ENCODE measurements at places on chromosomes 7 and 10. TPM values are rescaled to one million over a fixed set of nuclear protein-coding genes. Genes with fewer than 3 reads are reported as not detected.

FAM180A gene
- total RNA-seq, result not detected

DNA sequence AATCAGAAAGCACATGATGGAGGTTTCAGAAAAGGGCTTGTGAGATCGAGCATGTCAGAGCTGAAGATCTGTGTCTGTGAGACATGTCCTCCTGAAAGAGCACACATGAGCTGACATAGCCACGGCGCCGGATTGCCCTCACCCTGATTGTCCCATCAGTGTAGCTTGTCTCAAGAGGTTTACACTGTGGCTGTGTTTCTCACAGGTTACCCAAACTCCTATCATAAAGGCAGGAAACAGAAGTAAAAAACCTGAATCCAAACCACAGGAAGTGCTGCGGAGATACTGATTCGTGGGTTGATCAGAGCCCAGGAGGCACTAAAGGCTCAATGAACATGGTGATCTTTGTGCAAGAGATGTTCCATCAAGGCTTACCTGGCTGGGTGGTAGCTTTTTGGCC lies 3.9 kb upstream of the ATP6V0E2 start:
- peak; percentile 4 for DNase-seq
- H3K27ac ChIP-seq, result no peak overlapping the region
- no peak overlapping the region for H3K4me3 ChIP-seq
- no peaks in the 10 kb centered on the region for H3K4me1 ChIP-seq
- H3K27me3 ChIP-seq, result no peaks in the 10 kb centered on the region

DNA sequence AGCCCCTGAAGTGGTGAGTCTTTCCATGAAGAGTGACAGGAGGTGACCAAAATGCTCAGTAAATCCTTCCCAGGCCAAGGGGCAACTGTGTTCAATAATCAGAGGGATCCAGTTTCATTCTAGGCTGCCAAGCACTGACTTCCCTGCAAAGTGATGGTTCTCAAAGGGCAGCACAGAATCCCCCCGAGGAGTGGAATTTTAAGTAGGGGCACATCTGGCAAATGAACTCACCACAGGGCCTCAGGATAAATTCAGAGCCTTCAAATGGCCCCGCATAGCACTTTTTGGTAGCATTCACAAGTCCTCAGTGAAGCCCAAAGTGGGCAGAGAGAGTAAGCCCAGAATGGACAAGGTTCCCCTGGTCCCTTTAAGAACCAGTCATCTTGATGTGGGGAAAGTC lies 602.5 kb downstream of the GRID1 start:
- no peak overlapping the region for H3K27ac ChIP-seq
- peaks cover 5% of the 10 kb centered on the region for H3K4me1 ChIP-seq
- H3K36me3 ChIP-seq, result peaks cover 14% of the 10 kb centered on the region
- no peaks in the 10 kb centered on the region for H3K27me3 ChIP-seq

GRCh38 chr10:13961097-13961496 lies 369.6 kb downstream of the FRMD4A start:
- DNase-seq, result no peak
- H3K4me3 ChIP-seq, result no peak overlapping the region
- H3K27me3 ChIP-seq, result no peaks in the 10 kb centered on the region
- H3K36me3 ChIP-seq, result no peaks in the 10 kb centered on the region
- H3K27ac ChIP-seq, result no peak overlapping the region

DNA sequence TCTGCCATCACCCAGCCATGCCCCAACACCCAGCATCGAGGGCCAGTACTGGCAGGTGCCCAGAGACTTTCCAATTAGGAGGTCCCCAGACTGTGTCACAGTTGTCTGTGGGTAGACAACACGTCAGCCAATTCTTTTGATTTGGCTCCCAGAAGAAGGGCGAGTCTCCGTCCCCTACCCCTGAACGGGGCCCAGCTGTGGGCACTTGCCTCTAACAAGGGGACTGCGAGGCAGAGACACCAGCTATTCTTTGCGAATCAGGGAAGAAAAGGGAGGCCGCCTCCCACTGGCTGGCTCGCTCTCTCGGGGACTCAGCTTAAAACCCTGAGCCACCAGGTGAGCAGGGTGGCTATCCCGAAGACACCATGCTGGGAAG lies 167.3 kb downstream of the USP6NL start:
- peak; percentile 33 for DNase-seq
- H3K27me3 ChIP-seq, result no peaks in the 10 kb centered on the region
- no peak overlapping the region for H3K4me3 ChIP-seq
- H3K4me1 ChIP-seq, result peaks cover 5% of the 10 kb centered on the region

RBM48 gene
- total RNA-seq, result 12.5 TPM

DNA sequence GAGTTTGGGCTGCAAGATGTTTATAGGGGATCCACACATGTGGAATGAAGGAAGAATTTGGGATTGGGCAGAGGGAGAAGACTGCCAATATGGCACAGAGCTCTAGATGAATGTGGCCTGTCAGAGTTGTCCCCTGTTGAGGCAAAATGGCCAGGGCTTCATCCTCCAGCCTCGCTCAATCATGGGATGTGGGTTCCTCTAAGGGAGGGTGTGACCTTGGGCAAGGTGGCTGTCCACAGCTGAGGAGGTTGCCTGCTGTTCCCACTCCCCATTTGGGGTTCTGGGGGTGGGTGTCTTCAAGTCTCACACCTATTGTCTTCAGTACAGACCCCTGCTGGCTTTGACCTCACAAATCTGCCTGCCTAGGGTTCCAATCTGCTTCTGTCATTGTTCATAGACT lies 121.6 kb upstream of the FAM204A start:
- H3K36me3 ChIP-seq, result no peaks in the 10 kb centered on the region
- no peaks in the 10 kb centered on the region for H3K27me3 ChIP-seq
- no peaks in the 10 kb centered on the region for H3K4me1 ChIP-seq
- H3K4me3 ChIP-seq, result no peak overlapping the region

CTNNA3 gene
- total RNA-seq, result 2.3 TPM

SFTPD gene
- total RNA-seq, result 0.24 TPM

DNA sequence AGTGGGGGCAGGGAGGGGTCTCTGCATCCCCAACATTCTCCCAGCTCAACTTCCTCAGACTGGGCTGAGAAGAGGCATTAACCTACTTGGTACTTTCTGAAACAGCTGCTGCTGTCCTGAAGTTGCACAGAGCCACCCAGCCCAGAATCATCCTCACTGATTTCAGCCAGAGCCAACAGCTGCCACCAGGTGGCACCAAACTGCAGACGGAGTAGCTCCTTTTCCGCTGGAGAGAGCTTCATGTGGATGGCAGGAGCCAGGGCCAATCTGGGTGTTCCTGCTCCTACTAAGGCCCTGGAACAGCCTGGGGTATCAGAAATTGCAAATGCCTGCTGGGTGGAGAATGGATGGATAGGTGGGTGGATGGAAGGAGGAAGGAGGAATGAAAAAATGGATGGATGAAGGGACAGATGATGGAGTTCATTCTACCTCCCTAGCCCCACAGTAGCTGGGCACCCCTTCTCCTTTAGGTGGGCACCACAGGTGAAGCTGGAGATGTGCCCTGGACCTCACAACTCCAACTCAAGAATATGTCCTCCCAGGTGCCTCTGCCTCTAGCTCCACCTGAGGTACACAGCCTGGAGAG lies 11.8 kb upstream of the DRGX start:
- H3K27ac ChIP-seq, result no peak overlapping the region
- H3K4me3 ChIP-seq, result no peak overlapping the region
- peaks cover 3% of the 10 kb centered on the region for H3K27me3 ChIP-seq
- peak; percentile 81 for DNase-seq
- no peaks in the 10 kb centered on the region for H3K36me3 ChIP-seq

- no peak overlapping the region for H3K27ac ChIP-seq
- H3K36me3 ChIP-seq, result peaks cover 16% of the 10 kb centered on the region
- no peaks in the 10 kb centered on the region for H3K4me1 ChIP-seq
- no peak for DNase-seq
- H3K27me3 ChIP-seq, result no peaks in the 10 kb centered on the region
- peak overlapping the region; percentile 87 for H3K4me3 ChIP-seq
Measured at GRCh38 chr7:120949393-120949911, 1.1 kb upstream of the ING3 start.

DNA sequence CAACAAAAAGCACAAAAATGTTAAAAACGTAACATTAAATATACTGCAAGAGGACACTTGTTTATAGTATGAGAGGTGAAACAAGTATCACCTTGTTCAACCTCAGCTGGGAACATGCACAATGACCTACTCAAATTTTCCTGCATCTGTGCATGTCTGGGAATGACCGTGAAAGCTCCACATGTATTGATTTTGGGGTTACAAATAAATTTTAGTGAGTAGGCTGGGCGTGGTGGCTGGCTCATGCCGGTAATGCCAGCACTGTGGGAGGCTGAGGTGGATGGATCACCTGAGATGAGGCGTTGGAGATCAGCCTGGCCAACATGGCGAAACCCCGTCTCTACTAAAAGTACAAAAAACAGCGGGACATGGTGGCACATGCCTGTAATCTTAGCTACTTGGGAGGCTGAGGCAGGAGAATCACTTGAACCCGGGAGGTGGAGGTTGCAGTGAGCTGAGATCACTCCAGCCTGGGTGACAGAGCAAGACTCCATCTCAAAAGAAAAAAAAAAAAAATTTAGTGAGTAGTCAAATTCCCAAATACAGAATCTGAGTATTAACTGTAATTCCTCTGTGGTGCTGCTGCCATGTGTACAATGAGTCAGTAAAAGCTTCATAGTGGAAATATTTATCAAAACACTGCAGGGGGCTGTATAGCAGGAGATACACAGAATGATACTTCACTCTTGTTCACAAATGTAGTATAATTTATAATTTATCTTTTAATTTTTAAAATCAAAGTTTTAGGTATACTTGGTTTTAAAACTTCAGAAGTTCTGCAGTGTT lies 41.1 kb downstream of the SUGCT start:
- H3K4me3 ChIP-seq, result no peak overlapping the region
- no peak overlapping the region for H3K27ac ChIP-seq
- H3K27me3 ChIP-seq, result no peaks in the 10 kb centered on the region
- no peaks in the 10 kb centered on the region for H3K36me3 ChIP-seq

- H3K27ac ChIP-seq, result no peak overlapping the region
- no peaks in the 10 kb centered on the region for H3K27me3 ChIP-seq
- no peaks in the 10 kb centered on the region for H3K4me1 ChIP-seq
Measured at GRCh38 chr7:40211276-40212003, 76.6 kb downstream of the SUGCT start.

DNA sequence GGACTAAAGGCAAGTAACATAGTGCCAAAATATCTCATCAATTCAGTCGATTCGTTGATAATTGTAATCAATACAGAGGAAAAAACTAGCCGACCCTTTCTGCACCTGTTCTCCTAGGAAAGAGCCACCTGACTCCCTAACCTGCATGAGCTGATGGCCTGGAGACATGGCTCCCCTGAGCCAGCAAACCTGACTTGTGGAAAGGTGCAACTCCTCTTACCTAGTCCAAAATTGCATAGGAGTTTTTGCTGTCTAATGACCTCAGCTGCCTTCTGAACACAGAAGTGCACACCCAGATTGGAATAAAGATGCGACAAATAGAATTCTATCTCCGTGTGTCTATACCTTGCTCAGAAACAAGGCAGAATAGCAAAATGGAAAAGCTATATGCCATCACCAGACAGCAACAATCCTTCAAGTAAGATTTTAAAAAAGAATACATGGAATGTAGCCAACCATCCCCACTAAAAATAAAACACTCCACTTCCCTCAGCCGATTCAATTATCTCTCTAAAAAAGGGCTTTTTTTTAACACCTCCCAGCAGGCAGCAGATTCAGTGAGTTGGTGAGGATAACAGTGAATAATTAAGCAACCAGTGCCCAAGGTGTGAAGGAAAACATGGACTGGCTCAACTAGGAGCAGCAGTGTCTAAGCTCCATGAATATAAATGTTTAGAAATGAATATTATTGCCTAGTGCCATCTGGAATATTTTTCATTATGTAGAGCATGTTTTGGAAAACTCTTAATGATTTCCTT lies 26.6 kb upstream of the LMTK2 start:
- H3K27me3 ChIP-seq, result no peaks in the 10 kb centered on the region
- H3K36me3 ChIP-seq, result no peaks in the 10 kb centered on the region
- H3K4me3 ChIP-seq, result no peak overlapping the region
- no peak for DNase-seq

DNA sequence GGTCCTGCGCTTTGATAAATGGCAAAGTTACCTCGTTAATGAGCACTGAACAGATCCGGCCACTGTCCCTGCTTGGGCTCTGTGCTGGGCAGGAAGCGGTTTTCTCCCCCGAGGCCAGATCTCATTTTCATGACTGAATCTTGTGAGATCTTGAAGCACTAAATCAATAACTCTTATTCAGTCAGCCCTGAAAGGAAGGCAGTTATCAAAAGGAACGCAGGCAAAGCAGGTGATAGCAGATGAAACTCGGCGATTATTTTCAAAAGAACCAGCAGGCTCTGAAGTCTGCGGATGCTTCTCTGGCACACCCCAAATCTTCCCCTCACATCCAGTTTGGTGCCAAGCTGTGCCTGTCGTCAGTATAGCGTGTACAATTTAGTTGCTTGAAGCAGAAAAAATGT lies 228.7 kb downstream of the BAMBI start:
- H3K27me3 ChIP-seq, result no peaks in the 10 kb centered on the region
- H3K36me3 ChIP-seq, result 0 out of 3 replicates have a peak, but pooled peaks cover 4% of the 10 kb centered on the region
- no peak overlapping the region for H3K4me3 ChIP-seq
- DNase-seq, result no peak

DNA sequence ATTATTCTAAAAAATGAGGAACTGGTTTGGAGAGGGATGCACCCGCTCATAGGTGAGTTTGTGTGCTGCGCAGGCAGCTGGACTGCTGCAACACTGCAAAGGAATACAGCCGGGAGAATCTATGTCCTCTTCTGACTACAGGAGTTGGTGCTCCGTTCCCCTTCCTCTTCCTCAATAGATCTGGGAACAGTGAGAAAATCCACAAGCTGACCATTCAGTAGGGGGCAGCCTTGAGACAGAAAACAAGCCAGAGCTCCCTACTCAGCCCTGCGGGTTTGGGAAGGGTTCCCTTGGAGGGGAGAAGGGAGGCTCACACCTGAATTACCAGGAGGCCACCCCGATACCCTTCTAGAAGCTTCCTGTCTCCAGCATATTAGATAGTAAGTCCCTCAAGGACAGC lies 87.3 kb upstream of the FOXI2 start:
- H3K27me3 ChIP-seq, result no peaks in the 10 kb centered on the region
- peak; percentile 77 for DNase-seq
- H3K4me3 ChIP-seq, result no peak overlapping the region

XRCC2 gene
- total RNA-seq, result 22.8 TPM

LIPM gene
- total RNA-seq, result not detected

DNA sequence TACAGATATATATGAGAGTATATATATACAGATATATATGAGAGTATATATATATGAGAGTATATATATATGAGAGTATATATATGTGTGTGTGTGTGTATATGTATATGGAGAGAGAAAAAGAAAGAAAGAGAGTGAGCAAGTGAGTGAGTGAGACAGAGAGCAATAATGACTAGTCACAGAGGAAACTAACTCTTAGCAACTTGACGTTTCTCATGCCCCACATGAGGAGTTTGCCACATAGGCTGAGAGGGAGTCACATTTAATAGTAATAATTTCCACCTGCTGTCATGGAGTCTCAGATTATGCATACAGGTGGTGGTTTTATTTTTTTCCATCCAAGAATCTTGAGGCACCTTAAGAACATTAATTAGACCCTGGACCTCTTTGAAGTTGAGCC lies 199.9 kb downstream of the GATA3 start:
- H3K27ac ChIP-seq, result no peak overlapping the region
- H3K4me1 ChIP-seq, result no peaks in the 10 kb centered on the region
- no peak for DNase-seq
- H3K27me3 ChIP-seq, result no peaks in the 10 kb centered on the region
- no peak overlapping the region for H3K4me3 ChIP-seq
